ENCODE measurements at places on chromosomes 16 and 17.

- no peak for DNase-seq
Measured at GRCh38 chr17:44473367-44473766, 29.8 kb downstream of the GPATCH8 start.

DNA sequence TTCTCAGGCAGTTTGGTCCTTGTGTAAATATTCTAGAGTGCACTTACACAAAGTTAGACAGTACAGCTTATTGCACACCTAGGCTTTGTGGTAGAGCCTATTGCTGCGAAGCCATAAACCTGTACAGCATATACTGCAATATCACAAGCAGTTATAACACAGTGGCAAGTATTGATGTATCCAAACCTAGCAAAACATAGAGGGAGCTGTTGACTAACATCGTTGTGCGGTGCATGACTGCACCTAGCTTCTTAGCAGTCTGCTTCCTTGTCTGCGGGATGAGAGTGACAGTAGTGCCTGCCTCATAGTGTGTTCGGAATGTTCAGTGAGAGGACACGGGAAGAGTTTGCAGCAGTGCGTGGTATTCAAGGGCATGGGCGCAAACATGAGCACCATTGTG lies 78.9 kb downstream of the MPRIP start:
- no peak for DNase-seq

DNA sequence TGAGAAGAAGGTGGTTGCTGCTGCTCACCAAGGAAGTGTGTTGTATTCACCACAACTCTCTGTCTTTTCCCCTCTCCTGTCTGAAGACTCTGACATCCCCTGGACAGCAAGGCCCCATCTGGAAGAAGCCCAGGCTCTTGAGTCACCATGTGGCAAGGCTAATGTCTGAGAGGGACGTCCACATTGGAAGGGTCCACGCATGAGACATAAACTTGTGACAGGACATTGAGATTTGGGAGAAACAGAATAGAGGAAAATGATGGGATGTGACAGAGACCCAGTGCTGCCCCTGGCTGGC lies 176.5 kb downstream of the IRF8 start:
- no peak for DNase-seq

DNA sequence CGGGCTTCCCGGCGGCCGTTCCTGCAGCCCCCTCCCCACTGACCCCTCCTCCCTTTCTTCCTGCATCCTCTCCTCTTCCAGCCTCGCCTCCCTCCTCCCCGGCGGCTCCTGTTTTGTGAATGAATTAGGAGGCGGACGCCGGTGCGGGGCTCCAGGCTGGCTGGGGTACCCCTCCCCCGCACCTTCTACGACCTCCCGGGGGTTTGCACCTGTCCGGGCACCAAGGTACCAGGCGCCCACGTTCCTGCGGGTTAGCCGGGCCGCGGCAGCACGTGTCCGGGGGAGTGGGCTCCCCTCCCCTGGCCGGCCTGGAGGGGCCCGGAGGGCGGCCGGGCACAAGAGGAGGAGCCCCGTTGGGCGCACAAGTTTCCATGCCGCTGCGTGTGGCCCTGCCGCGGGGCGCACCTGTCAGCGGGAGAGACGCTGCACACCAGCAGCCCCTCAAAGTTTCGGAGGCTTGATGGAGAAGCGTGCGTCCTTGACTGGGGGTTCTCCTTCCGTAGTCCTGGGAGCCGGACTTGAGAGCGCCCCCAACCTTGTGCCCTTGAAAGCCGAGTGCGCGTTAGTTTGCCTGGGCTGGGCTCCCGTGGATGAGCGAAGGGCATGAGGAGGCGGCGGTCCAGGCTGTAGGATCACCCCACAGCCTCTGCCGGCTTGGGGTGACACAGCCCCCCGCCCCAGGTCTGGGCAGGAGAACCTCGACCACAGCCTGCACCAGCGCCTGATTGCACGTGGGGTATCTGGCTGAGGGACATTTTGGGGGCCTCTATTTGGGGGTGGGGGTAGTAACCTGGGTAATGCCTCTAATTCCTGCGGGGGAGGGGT lies 1.2 kb downstream of the HAS3 start:
- no peak for DNase-seq

- DNase-seq, result no peak
Measured at GRCh38 chr16:56923481-56924091, 8.4 kb upstream of the HERPUD1 start.

DNA sequence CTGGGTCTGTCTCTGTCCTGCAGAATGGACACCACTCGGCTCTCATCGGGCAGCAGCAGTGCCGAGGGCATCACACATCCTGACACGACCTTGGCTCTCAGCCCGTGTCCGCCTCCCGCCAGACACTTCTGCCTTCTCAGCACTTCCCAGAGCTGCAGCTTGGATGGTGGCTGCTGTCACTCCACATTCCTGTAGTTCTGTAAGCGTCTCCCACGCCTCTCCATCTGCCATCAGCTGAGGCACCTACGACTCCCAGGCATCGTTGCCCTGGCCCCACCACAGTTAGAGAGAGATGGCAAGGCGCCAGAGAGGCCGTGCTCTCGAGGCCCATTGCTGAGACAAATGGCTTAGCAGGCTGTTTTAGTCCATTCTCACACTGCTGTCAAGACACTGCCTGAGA lies 195.9 kb upstream of the CHMP6 start:
- DNase-seq, result no peak

- DNase-seq, result no peak
Measured at GRCh38 chr16:62225675-62226074, 189.4 kb upstream of the CDH8 start.

GRCh38 chr17:7281953-7282751 lies 634 bp downstream of the SLC2A4 start:
- no peak for DNase-seq

GRCh38 chr17:47735536-47736011 lies 2.5 kb downstream of the TBX21 start:
- no peak for DNase-seq

DNA sequence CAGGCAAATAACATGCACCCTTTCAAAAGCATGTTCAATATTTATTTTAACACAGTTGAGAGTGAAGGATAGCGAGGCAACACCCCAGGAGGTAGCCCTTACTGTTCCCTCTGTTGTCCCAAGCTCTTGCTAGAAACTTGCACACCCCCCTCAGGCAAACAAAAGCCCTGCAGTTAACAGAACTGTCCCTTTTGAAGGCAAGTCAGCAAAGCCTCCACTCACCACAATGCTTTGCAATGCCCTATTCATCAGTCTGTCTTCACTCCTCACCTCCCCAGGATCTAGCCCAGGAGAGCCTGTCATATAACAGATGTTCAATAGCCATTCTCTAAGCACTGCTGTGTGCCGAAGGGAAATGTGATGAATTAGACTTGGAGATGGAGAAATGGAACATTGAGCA lies 3.5 kb upstream of the CNEP1R1 start:
- no peak for DNase-seq
